ENCODE measurements at places on chromosomes 5 and 9. TPM values are rescaled to one million over a fixed set of nuclear protein-coding genes. Genes with fewer than 3 reads are reported as not detected.

CDX1 gene
- 0.91 TPM for total RNA-seq

CCDC187 gene
- under 0.01 TPM for total RNA-seq

OLFM1 gene
- total RNA-seq = 0.76 TPM

MLLT3 gene
- total RNA-seq = 31.8 TPM

SNCAIP gene
- 0.13 TPM for total RNA-seq

GLRX gene
- 24.8 TPM for total RNA-seq

LHX2 gene
- total RNA-seq = not detected

PCDHB7 gene
- 1.1 TPM for total RNA-seq
